AG08395 (cell line): ENCODE measurements at places on chromosomes 11 and 22.

GRCh38 chr22:47736186-47737034 lies 974.0 kb downstream of the TBC1D22A start:
- DNase-seq: no peak

GRCh38 chr11:121551463-121551862 lies 98.7 kb upstream of the SORL1-AS1 start:
- no peak for DNase-seq

DNA sequence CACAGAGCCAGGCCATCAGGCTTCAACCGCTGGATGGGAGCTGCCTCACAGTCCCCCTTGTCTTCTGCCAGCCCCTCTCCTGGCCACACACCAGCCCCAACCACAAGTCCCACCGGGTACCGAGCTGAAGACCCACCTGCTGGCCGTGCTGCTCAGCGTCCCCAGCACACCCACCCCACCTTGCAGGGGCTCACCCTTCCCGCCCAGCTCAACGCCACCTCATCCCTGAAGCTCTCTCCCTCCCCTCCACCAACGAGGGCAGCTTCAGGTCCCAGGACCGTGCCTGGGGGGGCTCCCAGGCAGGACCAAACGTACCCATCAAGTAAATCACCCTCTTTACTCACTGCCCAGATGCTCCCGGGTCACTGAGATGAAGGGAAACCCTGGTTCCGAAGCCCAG lies 141.0 kb downstream of the CRYBB2 start:
- DNase-seq: no peak

GRCh38 chr22:32562401-32562800 lies 87.8 kb downstream of the FBXO7 start:
- DNase-seq: peak; percentile 35

GRCh38 chr22:28002863-28003565 lies 84.0 kb upstream of the PITPNB start:
- DNase-seq: no peak
